Activated T-cell treated with anti-CD3 and anti-CD28 coated beads, Interleukin-2, amount 50 U/mL, for 72 hours (primary cell): ENCODE measurements at places on chromosomes 7 and 10. TPM values are rescaled to one million over a fixed set of nuclear protein-coding genes. Genes with fewer than 3 reads are reported as not detected.

CLDN4 gene
- total RNA-seq, result 0.53 TPM

C10orf67 gene
- total RNA-seq, result 0.39 TPM

CELF2 gene
- 116 TPM for total RNA-seq

TMEM229A gene
- total RNA-seq, result not detected

SPDYE2B gene
- not detected for total RNA-seq

TBL2 gene
- total RNA-seq, result 27.7 TPM

OPALIN gene
- total RNA-seq, result not detected

ATRNL1 gene
- 0.23 TPM for total RNA-seq

ZNF438 gene
- total RNA-seq, result 5.2 TPM

SPDYE1 gene
- not detected for total RNA-seq

SLC18A3 gene
- not detected for total RNA-seq

GPRIN2 gene
- total RNA-seq, result not detected
